ENCODE measurements at places on chromosomes 7 and 10.

DNA sequence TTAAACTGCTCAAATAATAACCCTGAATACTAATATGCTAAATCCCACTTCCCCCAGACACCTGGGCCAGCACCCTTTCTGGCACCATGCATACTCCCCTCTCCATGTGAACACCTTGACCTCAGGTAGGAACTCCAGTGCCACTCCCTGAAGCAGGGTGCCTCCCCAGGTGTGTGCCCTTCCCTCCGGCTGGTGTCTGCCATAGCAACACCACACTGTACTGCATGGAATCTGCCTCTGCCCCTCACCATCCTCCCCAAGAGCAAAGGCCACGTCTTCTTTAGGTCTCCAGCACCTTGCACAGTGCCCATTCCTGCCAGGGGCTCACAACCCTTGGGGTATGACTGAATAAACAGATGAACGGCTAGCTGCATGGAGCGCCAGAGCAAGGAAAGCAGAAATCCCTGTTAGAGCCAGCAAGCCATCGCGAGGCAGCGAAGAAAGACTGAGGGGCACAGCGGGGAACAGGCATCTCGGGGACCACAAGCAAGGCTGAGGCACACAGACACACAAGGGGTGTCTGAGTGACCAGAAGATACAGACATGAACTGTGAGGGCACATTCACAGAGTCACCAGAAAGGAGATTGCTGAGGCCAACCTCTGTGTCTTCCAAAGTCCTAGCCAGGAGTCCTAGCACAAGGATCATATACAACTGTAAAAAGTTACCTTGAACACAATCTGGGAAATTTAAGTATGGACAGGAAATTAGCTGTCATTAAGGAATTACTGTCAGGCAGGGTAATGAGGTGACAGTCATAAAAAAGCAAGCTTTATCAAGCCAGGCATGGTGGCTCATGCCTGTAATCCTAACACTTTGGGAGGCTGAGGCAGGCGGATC, 25.7 kb downstream of the COBL start:
- DNase-seq = no peak

- no peak for DNase-seq
Measured at GRCh38 chr7:56092789-56093531, at the start of gene PHKG1. TSS of gene PHKG1 (minus strand) at chr7:56092952. CDS start at chr7:56088941, 4,011 bp downstream.

- no peak for DNase-seq
Measured at GRCh38 chr10:69332278-69333010, 54.1 kb downstream of the HK1 start.

GRCh38 chr7:42236976-42237810, at the start of gene GLI3:
TSS of gene GLI3 (minus strand) at chr7:42237209. CDS start at chr7:42223253, 13,956 bp downstream.
- DNase-seq = no peak

DNA sequence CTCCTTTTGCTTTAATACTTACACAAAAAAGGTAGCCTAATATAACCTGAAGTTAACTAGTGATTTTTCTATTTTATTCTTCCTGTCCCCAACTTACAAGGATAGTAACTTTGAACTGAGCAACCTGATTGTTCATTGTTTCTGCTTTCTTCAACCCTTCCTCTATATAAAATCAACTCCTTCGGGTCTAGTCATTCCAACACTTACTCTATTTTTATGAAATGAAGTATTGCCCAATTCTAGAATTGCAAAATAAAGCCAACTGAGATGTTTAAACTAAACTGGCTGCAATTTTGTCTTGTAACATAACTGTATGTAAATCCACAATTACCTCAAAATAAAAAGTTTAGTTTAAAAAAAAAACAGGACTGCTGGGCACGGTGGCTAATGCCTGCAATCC, 20.3 kb upstream of the DNA2 start:
- DNase-seq = no peak
